Spleen (tissue), 13 donors: ENCODE measurements at places on chromosomes 2 and 18. TPM values are rescaled to one million over a fixed set of nuclear protein-coding genes. Genes with fewer than 3 reads are reported as not detected.

- no peak overlapping the region for H3K4me3 ChIP-seq
- no peak for DNase-seq
- no peaks in the 10 kb centered on the region for H3K27me3 ChIP-seq
- no peaks in the 10 kb centered on the region for H3K36me3 ChIP-seq
- no peaks in the 10 kb centered on the region for H3K4me1 ChIP-seq
These were observed 149.5 kb upstream of the ZNF516 start for GRCh38 chr18:76644580-76644979.

GRCh38 chr2:12979066-12979465, 262.3 kb downstream of the TRIB2 start:
- H3K36me3 ChIP-seq = no peaks in the 10 kb centered on the region
- no peak overlapping the region for H3K4me3 ChIP-seq
- no peak overlapping the region for H3K27ac ChIP-seq

DNA sequence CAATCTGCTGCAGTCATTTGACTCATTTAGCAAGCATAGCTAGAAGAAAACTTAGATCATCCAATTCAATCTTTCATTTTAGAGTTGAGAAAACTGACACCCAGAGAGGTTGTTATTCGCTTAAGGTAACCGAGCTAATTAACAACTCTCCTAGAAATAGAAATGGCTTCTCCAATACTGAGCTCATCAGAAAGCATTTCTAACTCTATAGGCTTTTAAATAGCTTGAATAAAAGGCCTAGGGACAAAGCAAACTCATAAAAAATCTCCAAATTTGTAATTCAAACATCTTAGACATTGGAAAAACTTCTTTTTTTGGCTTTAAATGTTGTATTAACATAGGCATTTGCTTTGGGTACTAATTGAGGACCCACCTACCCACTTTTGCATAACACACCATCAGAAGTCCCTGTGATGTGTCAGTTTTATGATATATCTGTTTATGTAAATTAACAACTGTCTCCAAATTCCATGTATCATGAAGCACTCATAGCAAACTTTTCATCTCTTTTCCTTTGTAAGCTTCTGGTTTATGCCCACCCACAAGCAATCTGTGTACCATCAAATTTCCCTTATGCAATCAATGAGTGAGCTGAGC, 343.9 kb upstream of the CHST9 start:
- H3K27me3 ChIP-seq = no peaks in the 10 kb centered on the region
- no peak overlapping the region for H3K4me3 ChIP-seq

DNA sequence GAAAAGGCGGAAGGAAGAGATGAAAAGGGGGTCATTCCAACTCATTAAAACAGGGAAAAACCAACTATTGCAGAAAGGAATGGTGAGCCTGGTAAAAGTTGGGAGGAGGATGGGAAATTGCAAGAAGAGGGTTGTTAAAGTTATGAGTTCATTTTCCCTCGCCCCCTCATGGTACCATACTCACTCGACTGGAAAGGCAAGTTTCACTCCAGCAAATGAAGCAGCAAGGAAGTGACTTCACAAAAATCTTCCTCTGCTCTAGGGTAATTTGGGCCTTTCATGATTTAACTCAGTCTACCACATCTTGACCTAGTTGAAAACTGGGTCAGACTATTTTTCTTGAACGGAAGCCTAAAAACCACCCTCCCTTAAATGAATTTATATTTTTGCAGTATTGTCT, 22.8 kb upstream of the DAW1 start:
- H3K4me3 ChIP-seq = no peak overlapping the region
- H3K36me3 ChIP-seq = no peaks in the 10 kb centered on the region
- H3K27ac ChIP-seq = peak overlapping the region; percentile 46
- DNase-seq = no peak

The POTEJ gene
- total RNA-seq = not detected

DNA sequence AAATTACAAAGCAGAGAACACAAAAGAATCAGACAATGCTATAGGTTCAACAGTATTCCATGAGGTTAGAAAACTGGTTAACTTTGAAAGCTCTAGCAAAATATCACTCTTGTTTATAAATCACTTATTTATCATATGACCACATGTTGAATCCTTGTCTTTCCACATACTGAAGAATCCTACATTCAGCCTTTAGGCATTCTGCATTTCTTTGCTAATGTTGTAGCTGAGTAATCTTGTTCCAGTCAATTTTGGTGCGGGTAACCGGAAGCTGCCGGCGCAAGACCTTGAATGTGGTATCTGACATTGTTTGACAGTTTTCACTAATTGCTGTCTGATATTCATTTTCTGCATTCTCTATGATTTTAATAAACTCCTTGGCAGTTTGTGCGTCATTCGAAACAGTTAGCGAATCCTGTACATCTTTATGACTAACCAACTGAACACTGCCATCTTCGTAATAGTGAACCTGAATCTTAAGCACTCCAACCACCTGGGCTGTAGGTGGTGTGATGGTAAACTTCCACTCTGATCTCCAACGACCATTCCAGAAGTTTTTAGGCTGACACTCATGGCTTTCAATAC, 154.1 kb downstream of the BAZ2B start:
- H3K27me3 ChIP-seq = no peaks in the 10 kb centered on the region
- DNase-seq = no peak
- peaks cover 9% of the 10 kb centered on the region for H3K4me1 ChIP-seq
- no peak overlapping the region for H3K27ac ChIP-seq

- no peak for DNase-seq
- no peaks in the 10 kb centered on the region for H3K36me3 ChIP-seq
- no peak overlapping the region for H3K4me3 ChIP-seq
- no peak overlapping the region for H3K27ac ChIP-seq
- no peaks in the 10 kb centered on the region for H3K27me3 ChIP-seq
- H3K4me1 ChIP-seq = no peaks in the 10 kb centered on the region
These were observed 189.4 kb downstream of the MSH2 start for GRCh38 chr2:47592381-47592780.

DNA sequence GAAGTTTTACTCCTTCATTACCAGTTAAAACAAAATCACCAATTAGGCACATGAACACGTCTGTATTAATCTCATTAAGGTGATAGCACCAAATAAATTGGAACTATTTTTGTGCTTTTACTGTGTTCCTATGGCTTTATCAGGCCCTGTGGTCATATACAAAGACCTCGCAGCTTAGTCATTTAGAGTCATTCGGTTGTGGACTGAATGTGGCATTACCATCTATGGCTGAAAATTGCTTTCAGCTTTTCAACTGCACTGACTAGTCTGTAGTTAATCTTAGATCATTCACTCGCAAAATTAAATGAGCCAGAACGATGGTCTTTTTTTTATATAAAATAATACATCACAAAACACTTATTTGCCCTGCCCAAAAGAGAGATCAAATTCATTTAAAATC, 601.7 kb downstream of the NR4A2 start:
- no peak for DNase-seq
- no peak overlapping the region for H3K27ac ChIP-seq
- no peaks in the 10 kb centered on the region for H3K36me3 ChIP-seq
- H3K4me1 ChIP-seq = no peaks in the 10 kb centered on the region
- no peak overlapping the region for H3K4me3 ChIP-seq

DNA sequence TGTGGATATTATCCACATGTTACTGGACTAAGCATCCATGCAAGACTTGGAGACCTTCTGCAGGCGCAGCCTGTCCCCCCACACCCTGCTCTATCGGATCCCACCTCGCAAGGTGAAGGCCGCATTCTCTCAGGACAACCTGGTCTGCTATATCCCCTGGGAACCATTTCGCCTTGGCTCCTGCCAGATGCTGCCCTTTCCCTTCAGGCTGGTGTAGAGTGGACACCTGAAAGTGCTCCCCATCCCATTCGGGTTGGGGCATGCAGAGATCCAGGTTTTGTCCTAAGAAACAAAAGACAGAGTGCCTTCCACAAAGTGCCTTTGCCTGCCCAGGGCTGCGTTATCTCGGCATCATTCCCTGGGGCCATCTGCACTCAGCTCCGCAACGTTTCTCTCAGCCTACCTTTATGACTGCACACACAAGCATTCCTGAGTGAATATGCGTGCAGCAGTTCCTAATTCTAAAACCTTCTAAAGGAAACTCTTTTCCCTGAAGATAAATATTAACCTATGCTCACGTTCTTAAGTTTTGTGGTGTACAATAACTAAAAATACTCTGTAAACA, 20.5 kb downstream of the FHL2 start:
- no peaks in the 10 kb centered on the region for H3K36me3 ChIP-seq
- no peaks in the 10 kb centered on the region for H3K4me1 ChIP-seq
- no peak overlapping the region for H3K27ac ChIP-seq
- DNase-seq = no peak
- H3K4me3 ChIP-seq = no peak overlapping the region
- no peaks in the 10 kb centered on the region for H3K27me3 ChIP-seq

DNA sequence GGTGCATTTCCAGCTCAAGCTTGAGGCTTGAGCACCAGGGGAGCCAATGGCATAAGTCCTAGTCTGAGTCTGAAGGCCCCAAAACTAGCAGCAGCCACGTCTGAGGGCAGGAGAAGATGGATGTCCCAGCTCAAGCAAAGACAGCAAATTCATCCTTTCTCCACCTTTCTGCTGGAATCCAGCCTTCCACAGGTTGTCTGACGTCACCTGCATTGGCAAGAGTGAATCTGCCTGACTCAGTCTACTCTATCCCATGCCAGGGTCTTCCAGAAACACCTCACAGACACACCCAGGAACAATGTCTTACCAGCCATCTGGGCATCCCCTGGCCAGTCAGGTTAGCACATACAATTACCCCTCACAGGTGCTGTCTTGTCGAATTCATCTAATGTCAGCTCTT, 76.2 kb upstream of the SOX11 start:
- no peak for DNase-seq
- H3K4me1 ChIP-seq = no peaks in the 10 kb centered on the region
- H3K27ac ChIP-seq = no peak overlapping the region
- no peaks in the 10 kb centered on the region for H3K36me3 ChIP-seq
- H3K27me3 ChIP-seq = no peaks in the 10 kb centered on the region
- H3K4me3 ChIP-seq = no peak overlapping the region

DNA sequence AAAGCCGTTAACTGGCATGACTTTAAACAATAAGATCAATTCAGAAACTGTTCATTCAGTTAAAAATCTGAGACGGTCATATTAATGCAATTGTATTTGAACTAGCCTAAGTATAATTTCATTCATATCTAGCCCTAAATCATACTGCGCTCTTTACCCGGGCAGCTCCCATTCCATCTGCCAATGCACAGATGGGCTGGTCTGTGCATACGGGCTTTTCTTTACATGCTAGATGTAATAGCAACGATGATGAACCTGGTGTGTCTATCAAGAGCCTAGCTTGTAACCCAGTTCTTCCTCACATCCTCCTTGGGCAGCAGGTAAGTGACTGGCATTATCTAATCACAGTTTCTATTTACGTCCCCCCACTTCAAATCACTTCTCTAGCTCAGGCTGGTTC, 631.5 kb upstream of the KLHL29 start:
- no peak overlapping the region for H3K4me3 ChIP-seq
- no peak overlapping the region for H3K27ac ChIP-seq
- no peak for DNase-seq
- H3K36me3 ChIP-seq = no peaks in the 10 kb centered on the region

The QPCT gene
- total RNA-seq = 11.5 TPM

- no peak for DNase-seq
- no peak overlapping the region for H3K27ac ChIP-seq
- no peaks in the 10 kb centered on the region for H3K36me3 ChIP-seq
- H3K4me1 ChIP-seq = peaks cover 8% of the 10 kb centered on the region
- no peak overlapping the region for H3K4me3 ChIP-seq
These were observed 69.6 kb downstream of the KLHL29 start for GRCh38 chr2:23454501-23455120.

- no peak overlapping the region for H3K27ac ChIP-seq
- H3K4me3 ChIP-seq = no peak overlapping the region
- peaks cover 12% of the 10 kb centered on the region for H3K27me3 ChIP-seq
- no peak for DNase-seq
- H3K36me3 ChIP-seq = no peaks in the 10 kb centered on the region
These were observed 101.6 kb upstream of the FAM136A start for GRCh38 chr2:70403267-70404053.

DNA sequence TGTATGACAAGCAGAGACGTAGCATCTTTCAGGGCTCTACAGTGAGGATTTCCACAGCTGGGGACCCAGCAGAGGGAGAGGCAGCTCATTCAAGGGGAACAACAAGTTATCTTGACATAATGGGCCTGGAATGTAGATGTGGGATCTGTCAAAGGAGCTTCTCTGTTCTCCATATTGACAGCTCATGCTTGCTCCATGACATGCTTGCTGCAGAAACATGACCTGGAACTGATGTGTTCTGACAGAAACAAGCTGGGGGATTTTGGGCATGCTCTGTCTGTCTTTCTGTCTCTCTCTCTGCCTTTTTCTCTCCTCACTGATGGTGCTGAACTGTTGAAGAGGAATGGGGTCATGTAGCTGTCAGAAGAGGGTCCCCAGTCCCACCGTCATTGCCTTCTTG, 79.6 kb downstream of the MMADHC start:
- no peaks in the 10 kb centered on the region for H3K4me1 ChIP-seq
- no peak overlapping the region for H3K27ac ChIP-seq
- no peak for DNase-seq
- H3K27me3 ChIP-seq = peaks cover 14% of the 10 kb centered on the region

- H3K36me3 ChIP-seq = no peaks in the 10 kb centered on the region
- no peak overlapping the region for H3K4me3 ChIP-seq
- no peaks in the 10 kb centered on the region for H3K4me1 ChIP-seq
- H3K27me3 ChIP-seq = no peaks in the 10 kb centered on the region
- no peak overlapping the region for H3K27ac ChIP-seq
- DNase-seq = no peak
These were observed 8.9 kb upstream of the MYL12A start for GRCh38 chr18:3238742-3239141.

DNA sequence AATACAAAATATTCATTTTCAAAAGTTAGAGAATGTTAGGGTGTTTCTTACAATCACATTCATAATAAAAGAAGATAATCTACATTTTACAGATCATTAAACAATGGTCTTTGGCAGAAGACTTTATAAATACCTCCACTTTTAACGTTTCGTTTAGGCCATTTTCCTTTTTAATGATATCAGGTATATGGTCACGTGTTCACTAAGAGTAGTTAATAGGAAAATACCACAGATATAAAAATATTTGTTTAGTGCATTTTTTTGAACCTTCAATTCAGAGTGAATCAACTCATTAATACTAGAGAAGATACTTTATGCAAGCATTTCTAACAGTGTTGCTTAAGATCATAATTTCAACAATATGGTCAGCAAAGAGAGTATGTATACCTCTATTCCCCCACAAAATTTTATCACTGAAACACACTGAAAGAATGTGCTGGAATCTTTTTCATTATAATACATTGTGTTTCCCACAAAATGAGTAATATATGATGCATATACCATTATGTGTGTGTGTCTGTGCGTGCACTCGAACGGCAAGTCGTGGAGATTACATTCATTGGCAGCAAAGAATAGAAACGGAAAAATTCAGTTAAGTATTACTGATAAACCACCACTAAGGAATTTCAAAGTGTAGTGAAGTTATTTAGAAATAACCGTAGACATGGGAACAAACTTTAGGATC, 319.9 kb upstream of the THUMPD2 start:
- no peaks in the 10 kb centered on the region for H3K36me3 ChIP-seq
- no peaks in the 10 kb centered on the region for H3K27me3 ChIP-seq
- no peak overlapping the region for H3K27ac ChIP-seq
- H3K4me3 ChIP-seq = no peak overlapping the region
- no peak for DNase-seq
